ENCODE measurements at places on chromosomes 4 and X.

GRCh38 chr4:20995610-20996009, 295.4 kb downstream of the PACRGL start:
- no peak for DNase-seq

GRCh38 chr4:21893136-21893535, 55.4 kb downstream of the KCNIP4 start:
- no peak for DNase-seq

- no peak for DNase-seq
These were observed 427.3 kb upstream of the RASGEF1B start for GRCh38 chr4:81898862-81899504.

GRCh38 chr4:124167602-124168001, 544.9 kb downstream of the ANKRD50 start:
- no peak for DNase-seq

DNA sequence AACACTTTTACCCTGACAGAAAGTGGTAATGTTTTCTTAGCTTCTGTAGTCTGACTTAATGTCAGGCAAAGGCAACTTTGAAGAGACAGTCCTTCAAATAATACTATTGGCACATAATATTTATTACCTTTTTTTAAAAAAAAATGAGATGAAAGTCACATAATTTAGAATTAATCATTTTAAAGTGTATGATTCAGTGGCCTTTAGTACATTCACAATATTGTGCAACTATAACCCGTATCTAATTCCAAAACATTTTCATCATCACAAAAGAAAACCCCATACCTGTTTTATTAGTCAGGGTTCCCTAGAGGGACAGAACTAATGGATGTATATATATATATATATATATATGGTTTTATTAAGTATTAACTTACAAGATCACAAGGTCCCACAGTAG, 94.8 kb upstream of the TEX13A start:
- no peak for DNase-seq

- no peak for DNase-seq
These were observed 28.2 kb downstream of the WDFY3 start for GRCh38 chr4:84938316-84938715.

GRCh38 chr4:111639120-111639690, 506.0 kb upstream of the FAM241A start:
- DNase-seq: no peak

DNA sequence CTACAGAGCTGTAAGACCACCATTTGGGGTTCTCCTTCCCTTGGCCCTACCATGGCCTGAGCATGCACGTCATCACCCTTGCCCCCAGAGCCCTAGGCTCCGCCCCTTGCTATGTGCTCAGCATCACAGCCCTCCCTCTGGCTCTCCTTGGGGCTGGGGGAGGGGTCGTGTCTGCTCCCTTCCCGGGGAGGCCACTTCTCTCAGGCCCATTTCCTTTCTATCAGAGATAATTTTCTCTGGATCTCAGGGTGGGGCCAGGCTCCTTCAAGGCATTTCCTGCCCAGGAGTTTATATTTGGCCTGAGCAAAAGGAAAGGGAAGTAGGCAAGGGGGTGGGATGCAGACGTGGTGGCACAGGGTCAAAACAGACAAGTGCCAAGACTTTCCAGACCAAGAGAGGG, 55.9 kb downstream of the STARD8 start:
- no peak for DNase-seq

DNA sequence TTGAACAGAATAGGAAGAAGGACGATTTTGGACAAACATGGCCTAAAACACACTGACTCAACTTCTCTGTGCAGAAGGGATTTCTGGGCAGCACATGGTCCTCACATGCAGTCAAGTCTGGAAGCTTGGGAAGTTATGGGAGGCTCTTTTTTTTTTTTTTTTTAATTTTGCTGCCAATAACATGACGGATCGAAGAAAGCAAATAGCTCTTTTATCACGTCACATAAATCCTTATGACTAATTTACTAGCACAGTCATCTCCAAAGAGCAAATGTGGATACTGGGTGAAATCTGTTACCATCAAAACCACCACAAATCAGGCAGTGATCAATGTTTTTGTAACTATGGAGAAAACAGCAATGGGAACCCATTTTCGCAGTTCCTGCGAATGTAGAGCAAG, 193.3 kb upstream of the FAM9B start:
- DNase-seq: no peak

DNA sequence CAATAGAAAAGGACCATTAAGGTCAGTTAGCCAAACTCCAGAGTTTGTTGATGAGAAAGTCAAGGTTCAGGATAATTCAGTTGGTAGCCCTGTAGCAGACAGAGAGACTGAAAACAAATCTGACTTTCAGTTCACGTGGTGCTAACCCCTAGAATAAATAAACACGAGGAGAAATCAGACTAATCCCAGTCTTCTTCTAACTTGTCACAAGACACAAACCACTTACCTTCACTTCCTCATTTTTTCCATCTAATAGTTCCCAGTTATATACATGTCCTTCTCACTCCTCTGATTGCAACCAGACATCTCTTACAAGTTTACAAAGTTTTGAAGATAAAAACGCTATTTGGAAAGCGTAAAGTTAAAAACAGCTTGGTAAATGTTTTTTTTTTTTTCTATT, 7.7 kb downstream of the TLR7 start:
- no peak for DNase-seq

DNA sequence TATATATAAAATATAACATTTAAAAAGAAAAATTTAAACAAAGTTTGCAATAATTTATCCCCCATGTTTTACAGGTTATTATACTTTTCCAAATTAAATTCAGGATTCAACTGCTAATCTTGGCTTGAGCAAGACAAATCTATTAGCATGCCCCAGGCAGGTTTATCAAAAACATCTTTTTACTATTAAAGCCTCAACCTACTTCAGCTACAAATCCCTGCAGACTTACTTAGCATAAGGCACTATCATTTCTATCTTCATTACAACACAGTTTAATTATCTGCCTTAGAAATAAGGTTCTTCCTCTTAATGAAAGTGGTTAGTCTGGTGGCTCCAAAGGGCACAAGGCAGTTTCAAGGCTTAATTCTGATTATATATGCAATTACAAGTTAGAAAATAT, 477.6 kb downstream of the PACRGL start:
- no peak for DNase-seq

- no peak for DNase-seq
These were observed 11.9 kb downstream of the L1CAM start for GRCh38 chrX:153874085-153874365.

GRCh38 chrX:46169808-46170207, 375.4 kb downstream of the ZNF674 start:
- no peak for DNase-seq

DNA sequence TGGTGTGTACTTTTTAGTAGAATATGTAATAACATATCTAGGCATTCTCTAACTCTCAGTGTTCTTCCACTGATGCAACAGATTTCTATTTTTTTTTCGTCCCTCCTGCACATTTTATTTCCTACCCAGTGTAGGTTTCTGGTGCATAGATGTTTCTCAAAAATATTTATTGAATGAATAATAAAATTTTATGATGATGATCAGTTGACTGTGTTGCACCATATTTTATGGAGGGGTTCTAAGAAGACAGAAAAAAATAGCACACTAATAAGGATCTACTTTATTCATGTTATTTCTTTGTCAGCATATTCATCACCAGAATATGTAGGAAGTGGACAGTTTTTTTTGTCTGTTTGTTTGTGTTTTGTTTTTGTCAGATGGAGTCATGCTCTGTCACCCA, 2529.3 kb downstream of the ARAP2 start:
- no peak for DNase-seq

GRCh38 chr4:47367761-47368160, 95.7 kb downstream of the COMMD8 start:
- DNase-seq: no peak

DNA sequence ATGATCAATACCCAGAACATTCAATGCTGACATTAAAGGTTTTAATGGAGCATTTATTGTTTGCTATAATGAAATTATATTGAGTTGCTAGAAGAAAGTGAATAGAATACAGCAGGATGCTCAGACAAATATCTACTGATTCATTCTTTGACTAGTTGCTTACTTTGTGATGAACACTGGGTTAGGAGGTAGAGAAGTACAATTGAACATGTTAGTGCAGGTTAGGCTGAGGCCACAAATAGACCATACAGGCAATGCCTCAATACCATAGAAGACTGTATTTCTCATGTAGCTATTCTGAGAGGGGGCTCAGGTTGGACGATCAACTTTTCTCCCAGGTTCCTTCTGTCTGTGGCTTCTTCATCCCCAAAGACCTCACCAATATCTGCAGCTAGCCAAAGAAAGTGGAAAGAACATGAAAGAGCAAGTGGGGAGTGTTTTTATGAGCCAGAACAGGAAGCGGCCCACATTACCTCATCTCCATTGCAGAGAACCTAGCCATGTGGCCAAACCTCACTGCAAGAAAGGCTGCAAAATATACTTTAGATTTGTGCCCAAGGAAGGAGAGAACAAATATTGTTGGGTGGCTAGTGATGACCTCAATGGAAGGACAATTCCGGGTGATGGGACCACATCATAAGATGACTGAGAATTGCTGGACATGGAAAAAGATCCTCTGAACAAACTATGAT, 180.3 kb upstream of the GATB start:
- no peak for DNase-seq

DNA sequence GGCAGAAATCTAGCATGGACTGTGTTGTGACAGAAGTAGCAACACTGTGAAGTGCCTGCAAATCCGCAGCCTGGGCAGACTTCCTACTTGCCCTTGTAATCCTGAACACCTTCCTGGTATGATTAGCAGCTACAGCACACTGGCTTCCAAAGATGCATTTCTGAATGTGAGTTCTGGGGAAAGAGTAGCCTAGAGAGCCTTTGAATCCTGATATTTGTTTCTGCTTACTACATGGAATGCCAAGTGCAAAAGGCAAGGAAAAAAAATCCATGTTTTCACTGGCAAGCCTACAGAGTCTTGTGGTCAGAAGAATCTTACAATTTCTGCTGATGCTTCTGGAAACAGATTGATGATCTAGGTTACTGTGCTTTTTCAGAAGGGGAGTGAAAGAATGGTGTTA, 223.7 kb downstream of the COL25A1 start:
- no peak for DNase-seq

GRCh38 chr4:119632216-119632615, 3.6 kb upstream of the PDE5A start:
- no peak for DNase-seq

GRCh38 chr4:148448141-148448540, 5.9 kb upstream of the NR3C2 start:
- DNase-seq: no peak

DNA sequence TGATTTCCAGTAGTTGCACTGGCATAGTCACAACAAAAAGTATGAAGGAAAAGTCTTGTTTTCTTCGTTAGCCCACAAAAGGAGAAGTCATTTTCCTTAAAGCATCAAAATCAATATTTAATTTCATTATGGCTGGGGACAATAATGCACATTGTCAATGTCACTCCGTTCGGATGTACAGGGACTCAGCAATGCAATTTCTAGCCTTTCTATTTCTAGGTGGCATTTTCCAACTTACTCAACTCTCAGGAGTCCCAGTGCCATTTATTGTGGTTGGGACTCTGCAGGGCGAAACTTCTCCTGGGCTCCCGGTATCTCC, 99.6 kb downstream of the CEP135 start:
- DNase-seq: no peak

GRCh38 chr4:7416745-7417432, 17.8 kb downstream of the PSAPL1 start:
- no peak for DNase-seq

DNA sequence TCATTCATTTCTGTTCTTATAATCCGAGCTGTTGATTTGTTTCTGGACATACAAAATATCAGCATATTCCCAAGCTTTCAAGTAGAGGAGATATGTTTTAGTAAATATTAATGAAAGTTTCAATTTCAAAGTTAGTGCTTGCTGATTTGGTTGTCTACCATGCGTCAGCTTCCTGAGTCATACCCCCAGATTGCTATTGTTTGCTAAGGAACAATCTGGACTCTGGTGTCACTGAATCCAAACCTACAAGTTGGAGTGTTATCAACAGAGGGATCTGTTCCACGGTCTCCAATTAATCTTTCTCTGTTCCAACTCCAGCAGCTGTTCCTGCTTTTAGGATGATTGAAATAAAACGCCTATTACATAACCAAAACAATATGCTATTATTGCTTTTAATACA, 96.1 kb upstream of the FAM9A start:
- DNase-seq: no peak

DNA sequence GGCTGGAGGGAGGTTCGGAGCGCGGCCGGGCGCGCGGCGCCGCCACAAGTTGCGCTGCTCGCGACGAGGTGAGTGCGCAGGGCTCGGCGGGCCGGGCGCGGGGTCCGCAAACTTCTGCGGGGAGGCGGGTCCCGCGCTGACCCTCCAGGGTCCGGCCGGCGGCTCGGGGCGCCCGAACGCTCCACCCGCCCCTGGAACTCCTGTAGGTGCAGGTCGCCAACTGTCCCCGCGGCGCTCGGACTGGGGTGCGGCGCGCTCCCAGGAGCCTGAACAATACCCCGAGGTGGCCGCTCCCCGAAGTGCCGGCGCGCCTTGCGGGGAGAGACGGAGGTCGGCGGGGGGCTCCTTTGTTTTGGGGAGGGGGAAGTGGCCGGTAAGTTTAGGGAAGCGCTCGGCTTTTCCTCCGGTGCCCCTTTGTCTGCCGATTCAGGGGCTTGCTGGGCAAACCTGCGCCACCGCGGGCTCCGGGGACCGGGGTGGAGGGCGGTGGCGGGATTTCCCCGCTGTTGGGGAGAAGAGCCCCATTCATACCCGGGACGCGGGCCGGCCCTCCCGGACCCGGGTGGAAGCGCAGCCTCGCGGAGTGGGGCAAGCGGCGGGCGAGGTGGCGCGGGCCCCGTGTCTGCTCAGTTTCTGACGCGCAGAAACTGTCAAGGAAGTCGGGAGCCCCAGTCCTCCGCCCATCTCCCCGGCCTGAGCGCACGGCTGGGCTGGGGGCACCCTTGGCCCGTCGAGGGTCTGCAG, 694 bp downstream of the TBL1X start:
- DNase-seq: peak; percentile 12

DNA sequence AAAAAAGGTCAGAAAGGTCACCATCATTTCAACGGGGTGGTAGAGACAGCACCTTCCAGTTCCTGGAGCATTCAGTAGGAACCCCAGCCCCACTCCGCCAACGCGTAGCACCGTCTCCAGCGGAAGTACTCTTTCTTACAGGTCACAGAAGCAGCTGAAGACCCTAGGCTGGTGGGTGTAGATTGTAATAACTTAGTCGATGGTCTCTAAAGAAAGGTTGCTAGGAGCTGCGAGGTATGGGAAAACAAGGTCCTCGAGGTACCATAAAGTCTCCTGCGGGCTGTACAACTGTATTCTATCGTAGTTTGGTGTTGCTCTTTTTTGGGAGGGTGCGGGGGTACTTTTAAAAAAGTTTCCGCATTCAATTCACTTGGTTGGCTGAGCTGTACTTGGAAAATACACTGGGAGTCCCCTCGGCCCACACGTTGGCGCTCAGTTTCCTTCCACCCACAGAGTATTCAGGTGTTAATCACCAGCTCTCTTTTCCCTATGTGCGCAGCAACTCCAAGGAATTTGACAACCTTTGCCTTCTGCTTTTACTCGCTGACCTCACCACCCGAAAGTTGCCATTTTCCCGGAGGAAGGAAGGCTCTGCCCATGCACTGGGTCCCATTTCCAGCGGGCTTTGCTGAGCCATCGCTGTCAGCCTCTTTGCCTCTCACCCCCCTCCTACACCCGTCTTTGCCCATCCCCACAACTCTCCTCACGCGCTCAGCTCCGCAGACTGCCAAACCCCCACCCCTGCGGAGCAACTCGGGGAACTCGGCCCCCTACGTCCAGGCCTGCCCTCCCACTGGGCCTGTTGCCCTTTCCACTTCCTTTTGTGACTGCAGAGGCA, 4.8 kb upstream of the SOX3 start:
- no peak for DNase-seq
